ENCODE measurements at places on chromosomes 4 and X.

DNA sequence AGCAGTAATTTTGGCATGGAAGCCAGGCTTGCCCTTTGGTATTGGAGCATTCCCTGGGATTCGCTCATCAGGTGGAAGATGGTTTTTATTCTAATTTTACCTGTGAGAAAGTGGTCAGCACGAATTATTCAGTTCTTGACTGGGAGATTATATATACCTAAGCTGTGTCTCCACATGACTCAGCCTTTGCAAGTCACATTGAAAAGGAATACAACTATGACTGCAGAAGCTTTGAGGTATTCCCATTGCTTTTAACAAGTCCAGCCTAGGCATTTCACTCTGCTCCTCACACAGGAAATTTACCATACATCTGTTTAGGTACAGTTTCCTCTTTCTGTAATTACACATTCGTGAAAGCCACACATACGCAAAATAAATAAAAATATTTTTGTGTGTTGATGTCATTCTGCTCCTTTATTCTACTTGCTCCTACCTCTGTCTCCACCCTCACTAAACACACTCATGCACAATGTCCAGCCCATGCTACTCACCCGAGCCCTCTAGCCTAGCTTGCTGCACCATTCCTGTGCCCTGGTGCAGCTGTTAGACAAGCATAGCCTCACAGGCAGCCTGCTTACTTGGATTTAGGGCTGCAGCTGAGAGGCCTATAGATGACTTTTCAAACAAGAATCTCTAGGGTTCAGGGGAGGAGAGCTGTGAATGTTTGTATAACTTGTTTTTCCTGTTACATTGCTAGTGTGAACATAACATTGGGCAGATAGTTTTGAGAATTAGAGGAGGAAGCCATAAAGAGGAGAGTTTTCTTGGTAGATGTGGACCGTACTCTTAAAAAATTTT lies 504.4 kb upstream of the FAT1 start:
- DNase-seq, result no peak

DNA sequence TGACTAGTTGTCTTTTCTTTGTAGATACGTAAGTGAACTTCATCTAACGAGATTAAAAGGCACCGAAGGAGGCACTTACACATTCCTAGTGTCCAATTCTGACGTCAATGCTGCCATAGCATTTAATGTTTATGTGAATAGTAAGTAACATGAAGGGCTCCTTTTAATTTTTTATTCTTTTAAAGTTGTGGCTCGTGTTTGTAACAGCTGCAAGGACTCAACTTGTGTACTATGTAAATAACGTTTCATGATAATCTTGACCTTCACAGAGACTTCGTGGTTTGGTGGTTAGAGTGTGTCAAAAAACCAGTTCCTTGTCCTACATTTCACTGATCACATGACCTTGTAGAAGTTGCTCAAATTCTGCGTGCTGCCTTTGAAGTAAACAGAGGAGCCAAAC lies 51.6 kb downstream of the KIT start:
- no peak for DNase-seq

GRCh38 chr4:76748649-76749048 lies 149.3 kb downstream of the SOWAHB start:
- no peak for DNase-seq

- DNase-seq, result no peak
These were observed 8.2 kb upstream of the RUFY3 start for GRCh38 chr4:70713453-70714078.

GRCh38 chrX:152821145-152821765 lies 9.3 kb downstream of the CETN2 start:
- no peak for DNase-seq

DNA sequence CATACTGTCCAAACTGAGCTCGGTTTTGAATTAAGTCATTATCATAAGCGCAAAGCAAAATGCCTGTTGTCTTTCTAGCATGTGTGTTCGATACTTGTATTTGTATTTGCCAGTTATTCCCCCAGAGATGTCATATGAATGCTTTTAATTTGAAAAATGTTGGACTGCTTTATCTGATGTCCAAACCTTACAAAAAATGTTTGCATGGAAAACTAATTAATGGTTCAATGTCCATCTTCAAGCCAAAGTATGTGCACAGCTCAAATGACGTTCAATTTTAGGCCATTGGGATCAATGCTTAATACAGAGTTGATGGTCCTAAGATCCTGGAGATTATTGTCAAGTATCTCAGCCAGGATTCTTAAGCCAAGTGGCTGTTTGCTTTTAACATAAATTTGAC lies 17.2 kb upstream of the HPGDS start:
- DNase-seq, result no peak

DNA sequence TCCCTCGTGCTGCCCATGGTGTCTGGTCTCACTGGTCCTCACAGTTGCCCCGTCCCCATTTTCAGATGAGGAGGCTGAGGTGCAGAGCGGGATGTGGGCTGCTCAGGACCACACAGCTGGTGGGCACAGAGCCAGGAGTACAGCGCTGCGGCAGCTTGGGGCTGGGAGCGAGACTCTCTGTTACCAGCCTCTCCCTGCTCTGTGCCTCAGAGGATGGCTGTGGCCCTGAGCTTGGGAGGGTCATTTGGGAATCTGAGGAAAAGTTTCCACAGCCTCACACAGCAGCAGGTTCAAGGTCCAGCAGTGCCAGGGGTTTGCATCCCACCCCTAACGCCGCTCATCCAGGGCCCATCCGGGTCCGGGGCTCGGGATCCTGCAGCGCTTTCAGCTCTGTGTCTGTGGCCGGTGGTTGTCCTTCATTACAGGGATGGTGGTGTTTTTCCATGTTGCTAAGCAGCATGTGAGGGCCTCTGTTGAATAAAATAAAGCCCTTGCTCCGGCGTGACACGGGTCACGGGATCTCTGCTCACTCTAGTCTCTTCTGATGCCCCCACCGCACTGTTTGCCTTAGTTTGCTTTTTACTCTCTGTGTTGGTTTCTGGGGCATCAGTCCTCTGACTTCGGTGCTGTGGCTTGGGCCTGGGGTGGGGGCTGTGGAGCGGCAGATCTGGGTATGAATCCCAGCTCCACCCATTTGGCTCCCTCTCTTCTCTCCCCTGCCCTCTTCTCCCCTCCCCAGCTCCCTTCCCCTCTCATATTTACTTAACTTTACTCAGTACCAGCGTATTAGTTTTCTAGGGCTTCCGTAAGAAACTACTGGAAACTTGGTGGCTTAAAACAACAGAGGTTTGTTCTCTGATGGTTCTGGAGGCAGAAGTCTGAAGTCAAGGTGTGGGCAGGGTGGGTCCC lies 6.5 kb downstream of the WFS1 start:
- DNase-seq, result no peak

DNA sequence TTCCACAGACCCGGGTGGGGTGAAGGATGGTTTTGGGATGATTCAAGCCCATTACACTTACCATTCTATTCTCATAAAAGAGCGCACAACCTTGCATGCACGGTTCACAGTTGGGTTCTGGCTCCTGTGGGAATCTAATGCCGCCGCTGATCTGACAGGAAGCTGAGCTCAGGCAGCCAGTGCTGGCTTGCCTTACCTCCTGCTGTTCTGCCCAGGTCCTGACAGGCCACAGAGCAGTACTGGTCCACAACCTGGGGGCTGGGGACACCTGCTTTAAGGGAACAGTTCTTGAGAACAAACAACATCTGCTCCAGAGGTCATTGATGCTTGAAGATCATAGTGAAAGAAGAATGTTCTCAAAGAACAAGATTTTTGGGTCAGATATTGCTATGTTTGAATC lies 8.0 kb upstream of the HS3ST1 start:
- no peak for DNase-seq

- no peak for DNase-seq
These were observed 32.4 kb upstream of the PPP2R3B start for GRCh38 chrX:418927-419729.

DNA sequence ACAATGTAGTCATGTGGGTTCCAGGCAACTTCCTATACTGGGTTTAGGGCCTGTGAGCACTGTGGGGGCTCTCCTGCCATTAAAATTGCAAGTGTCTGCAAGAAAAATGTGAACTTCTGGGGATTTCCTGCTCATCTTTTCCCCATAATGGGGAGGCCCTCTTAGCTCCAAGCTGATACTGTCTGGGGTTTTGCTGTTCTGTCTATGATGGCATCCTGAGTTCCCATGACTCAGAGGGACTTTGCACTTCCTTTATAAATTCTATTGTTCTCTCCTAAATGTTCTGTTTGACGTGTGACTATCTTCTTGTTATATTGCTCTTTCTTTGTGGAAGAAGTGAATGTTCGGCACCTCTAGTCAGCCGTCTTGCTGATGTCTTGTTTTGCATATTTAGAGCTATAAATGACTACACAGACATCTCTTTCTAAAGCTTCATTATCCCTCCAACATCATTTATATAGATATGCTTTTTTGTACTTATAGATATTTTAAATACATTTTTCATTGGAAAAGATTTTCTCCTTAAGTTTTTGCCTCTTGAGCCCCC lies 465.8 kb downstream of the NAF1 start:
- no peak for DNase-seq

DNA sequence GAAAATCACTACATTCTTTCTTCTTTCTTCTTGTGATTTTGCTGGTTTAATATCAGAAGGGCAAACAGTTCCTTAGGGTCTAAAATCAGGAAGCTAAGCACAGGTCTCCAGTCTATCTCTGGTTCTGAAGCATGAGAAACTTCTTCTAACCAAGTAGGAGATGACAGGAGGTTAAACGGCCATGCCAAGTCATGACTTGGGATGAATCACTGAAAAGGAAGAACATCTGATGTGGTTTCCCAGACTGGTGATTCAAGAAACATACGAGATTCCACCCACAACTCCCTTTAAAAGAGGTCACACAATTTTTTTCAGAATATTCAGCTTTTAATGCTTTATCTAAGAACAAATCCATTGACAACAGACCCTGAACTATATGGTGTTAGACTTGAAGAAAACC lies 684.0 kb upstream of the PRKX start:
- no peak for DNase-seq

DNA sequence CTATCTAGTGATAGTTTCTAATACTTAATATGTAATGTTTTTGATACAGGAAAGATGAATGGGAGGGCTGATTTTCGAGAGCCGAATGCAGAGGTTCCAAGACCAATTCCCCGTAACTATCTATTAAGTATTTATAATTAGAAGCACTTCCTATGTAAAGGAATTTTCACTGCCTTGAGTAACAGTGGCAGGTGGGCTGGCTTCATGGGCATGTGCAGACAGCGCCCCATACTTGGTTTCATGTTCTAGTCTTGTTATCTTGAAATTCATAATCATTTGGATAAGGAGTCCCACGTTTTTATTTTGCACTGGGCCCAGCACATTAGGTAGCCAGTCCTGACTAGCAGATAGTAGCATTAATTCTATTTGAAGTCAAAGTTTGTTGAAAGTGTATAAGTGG lies 1.7 kb downstream of the OCIAD1 start:
- no peak for DNase-seq

All from hepatic stellate cell (primary cell).